Effector CD4-positive, alpha-beta T cell (primary cell): ENCODE measurements at places on chromosomes 2 and 18.
A peak's percentile ranks its signal among the peaks of the same experiment; 100 is the strongest.

- DNase-seq: no peak
Measured at GRCh38 chr2:192243488-192243887, 48.8 kb upstream of the TMEFF2 start.

DNA sequence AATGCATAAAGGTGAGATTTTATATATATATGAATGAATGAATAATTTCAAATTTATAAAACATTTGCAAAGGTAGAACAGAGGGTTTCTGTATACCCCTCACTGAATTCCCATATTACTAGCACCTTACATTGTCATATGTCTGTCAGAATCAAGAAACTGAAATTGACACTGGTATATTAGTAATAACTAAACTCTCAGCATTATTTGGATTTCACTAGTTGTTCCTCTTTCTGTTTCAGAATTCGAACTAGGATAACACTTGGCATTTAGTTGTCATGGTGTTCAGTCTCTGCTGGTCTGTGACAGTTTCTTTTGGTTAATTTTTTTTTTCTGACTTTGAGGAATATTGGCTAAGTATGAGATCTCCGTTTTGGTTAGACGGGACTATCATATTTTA is 275.9 kb downstream of the DCC start:
- no peak for DNase-seq

DNA sequence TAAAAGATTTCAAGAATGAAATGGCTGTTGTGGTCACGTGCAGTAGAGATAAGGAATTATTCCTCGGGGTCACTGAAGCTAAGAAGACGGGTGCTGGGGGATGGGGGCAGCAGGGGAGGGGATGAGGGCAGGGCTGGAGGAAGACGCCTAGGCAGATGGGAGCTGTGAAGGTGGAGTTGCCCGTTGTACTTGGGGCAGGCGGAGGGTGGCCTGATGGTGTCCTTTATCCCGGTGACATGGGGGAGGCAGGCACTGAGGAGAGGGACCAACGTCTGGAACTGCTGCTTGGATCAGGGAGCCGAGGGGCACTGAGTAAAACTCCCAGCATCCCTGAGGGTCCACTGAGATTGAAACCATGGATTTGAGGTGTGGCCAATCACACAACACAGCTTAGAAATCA is 64.9 kb downstream of the ZCCHC2 start:
- DNase-seq: no peak

DNA sequence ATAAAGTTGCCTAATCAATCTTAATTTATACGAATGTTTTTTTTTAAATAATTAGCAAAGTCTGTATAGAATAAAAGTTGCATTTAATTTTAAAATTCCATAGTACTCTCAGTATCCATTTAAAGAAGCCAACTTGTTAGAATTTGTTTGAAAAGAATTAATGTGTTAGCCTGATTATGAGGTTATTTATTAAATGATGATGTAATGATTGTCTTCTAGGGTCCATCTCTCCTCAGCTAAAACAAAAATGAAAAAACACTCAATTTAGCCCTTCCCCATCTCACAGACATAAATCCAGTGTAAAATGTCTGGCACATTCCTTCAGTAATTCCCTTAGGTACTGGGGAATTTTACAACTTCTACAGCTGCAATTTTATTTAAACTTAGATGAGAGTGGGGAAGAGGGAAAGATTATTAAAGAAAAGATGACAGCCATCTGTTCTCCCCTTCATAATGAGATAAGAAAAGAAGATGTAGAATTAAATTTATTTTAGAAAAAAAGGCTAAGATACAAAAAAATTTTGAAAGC is 68.6 kb downstream of the BARD1 start:
- no peak for DNase-seq

DNA sequence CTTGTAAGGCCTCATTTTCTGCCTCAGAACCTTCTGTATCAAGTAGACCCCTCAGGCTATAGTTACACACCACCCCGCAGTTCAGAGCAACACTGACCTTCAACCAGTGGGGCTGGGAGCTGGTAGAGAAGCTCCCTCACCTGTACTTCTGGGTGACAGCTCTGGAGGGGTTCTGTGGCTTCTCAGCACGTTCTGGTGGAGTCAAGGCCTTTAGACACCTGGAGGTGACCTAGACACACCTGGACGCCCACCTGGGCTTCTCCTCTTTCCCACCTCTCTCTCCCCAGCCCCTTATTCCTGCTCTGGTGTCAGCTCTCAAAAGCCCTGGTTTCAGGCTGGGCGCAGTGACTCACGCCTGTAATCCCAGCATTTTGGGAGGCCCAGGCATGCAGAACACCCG is 7.3 kb upstream of the CIB4 start:
- DNase-seq: no peak

DNA sequence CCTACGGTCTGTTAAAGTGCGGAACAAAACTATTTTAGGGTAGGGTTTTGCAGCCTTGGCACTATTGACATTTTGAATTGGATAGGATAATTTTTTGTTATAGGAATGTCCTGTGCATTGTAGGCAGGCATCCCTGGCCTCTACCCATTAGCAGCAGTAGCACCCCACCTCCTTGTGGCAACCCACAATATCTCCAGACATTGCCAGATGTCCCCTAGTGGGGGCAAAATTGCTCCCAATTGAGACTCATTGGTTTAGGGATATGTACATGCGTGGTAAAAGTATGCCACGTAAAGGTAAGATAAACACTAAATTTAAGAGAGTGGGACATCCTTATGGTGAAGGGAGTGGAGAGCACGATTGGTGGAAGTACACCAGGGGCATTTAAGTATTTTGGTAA is 4.6 kb downstream of the MIB1 start:
- no peak for DNase-seq

DNA sequence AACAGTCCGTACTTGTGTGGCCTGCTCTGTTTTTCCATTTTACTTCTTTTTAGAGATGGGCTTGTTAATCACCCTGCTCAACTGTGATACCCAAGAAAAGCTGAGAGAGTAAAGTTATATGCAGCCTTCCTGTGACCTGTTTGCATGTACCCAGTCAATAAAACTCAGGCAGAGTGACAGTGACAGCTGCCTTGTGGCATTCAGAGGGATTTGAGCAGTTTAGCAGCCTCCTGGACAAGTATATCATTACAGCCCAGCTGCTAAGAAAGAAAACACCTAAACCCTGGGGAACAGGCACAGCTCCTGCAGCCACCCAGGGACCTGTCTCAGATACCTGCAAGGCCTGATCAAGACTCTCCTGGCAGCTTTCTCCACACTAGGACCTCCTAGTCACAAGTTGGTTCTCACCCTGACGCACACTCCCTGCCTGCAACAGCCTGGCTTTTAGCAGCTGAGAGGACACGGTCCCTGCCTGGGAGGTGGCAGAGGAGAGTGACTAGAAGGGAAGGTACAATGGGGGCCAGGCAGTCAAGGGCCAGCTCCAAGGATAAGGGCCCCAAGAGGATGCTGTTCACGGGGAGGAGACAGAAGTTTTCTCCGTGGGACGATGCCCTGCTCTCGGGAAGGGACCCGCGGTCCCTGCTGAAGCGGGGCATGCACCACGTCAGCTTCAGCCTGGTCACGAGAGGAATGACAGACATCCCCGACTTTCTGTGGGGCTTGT is at the start of gene LRRC30:
TSS of gene LRRC30 (plus strand) at position 464 of the 724 bp plus-strand sequence. CDS start at position 514, 50 bp downstream.
- no peak for DNase-seq

DNA sequence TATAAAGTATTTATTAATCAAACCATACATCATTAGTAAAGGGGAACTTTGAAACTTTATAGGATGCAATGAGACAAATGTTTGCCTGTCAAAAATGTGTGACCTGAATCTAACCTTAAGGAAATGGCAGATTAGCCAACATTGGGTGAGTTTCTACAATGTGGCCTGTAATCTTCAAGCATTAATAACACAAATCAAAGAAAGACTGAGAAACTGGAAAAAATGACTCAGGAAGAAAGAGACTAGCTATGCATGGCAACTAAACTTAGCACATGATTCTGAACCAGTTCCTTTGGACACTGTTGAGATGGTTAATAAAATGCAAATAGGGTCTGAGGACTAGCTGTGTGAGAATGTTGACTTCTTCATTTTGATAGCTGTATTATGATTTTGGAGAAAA is 628.6 kb upstream of the ID2 start:
- DNase-seq: no peak

- peak; percentile 43 for DNase-seq
Measured at GRCh38 chr2:143162123-143162837, 33.1 kb downstream of the ARHGAP15 start.

DNA sequence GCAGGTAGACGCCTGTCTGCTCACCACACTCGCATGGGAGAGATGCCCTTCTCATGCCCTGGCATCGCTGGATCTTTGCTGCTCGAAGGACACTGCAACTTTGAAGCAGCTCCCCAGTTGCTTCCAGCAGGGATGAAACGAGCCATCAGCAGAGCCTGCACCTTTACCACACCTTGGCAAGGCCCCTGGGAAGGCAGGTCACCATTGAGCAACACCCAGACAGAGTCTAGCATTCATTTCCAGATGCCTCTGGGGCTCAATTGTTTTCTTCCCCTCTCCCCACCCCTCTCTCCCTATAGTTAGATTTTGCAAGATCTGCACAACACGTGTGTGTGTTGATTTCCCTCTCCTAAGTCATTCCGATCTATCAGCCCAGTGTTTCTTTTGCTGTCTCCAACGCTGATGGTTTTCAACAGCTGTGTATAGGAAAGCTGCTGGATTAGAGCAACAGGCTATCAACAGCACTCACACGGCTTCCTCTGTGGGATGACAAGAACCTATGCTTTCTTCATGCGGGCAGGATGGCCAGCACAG is 25.6 kb upstream of the INHBB start:
- DNase-seq: no peak

GRCh38 chr18:23163786-23164533 is 28.7 kb downstream of the CABLES1 start:
- no peak for DNase-seq

DNA sequence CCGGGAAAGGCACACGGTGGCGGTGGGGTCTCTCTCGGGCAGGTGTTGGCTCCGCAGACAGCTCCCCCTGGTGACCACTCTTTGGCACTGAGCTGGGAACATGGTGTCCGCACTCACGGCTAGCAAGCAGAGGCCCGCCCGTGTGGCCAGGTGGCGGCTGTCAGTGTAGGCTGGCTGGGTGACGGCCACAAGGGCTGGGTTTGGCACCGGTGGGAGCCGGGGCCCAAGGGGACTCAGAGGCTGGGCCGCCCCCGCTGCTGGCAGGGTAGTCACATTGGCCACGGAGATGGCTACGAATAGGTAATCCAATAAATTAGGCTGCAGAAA is 1071.7 kb downstream of the RPIA start:
- no peak for DNase-seq
